ENCODE measurements at places on chromosomes 7 and 10.

DNA sequence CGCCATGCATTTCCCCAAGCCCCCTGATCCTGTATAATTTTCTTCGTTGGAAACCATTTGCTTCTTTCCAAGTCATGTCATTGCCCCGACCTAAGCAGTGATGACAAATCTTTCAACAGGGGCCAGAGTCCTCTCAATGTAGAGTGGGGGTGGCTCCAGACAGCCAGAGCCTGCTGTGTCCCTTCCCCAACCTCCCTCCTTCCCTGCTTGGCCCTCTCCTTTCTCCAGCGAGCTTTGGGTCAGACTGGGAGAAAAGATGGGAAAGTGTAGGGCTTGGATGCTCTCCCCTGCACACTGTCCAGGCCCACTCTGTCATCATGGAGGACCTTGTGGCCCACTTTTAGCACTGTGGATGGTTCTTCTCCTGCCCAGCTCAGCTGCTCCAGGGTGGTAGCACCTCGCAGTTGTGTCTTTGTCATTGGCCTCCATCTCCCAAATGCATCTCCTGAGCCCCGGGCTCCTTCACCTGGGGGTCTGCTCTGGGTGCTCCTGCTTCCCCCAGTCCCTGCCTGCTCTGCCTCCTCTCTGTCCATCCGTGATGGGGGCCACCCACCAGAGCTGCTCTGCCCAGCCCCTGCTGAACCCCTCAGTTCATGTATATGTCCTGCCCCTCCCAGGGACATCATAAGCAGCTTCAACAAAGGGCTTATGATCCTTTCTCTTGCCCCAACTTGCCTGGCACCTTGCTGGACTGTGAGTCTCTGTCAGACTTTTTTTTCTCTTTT, 37.5 kb downstream of the BTBD16 start:
- DNase-seq = no peak

GRCh38 chr10:45468079-45468478, 94.1 kb downstream of the ALOX5 start:
- no peak for DNase-seq

- DNase-seq = no peak
These were observed 6.8 kb downstream of the GTPBP4 start for GRCh38 chr10:994836-995558.

DNA sequence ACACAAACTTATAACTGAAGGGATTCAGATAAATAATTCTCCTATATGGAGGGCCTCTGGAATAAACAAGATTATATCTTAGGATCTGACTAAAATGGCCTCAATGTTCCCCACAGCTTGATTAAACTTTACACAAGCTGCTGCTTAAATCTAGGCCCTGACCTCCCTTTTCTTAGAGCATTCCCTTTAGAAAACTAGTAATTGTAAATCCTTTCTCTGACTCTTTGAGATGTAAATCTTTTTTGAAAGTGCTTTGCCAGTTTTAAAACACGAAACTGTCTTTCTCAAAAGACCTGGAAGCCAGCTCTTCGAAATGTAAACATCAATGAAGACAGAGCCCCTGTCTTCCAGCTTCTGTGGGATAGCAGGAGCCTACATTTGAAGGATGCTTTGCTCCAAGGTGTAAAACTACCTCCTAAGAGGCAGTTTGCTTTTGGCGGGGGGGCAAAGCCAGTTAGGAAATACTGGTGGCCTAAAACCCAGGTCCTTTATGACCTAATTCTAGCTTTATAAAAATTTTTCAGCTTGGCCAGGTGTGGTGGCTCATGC, 758.7 kb downstream of the CNTNAP2 start:
- DNase-seq = no peak

DNA sequence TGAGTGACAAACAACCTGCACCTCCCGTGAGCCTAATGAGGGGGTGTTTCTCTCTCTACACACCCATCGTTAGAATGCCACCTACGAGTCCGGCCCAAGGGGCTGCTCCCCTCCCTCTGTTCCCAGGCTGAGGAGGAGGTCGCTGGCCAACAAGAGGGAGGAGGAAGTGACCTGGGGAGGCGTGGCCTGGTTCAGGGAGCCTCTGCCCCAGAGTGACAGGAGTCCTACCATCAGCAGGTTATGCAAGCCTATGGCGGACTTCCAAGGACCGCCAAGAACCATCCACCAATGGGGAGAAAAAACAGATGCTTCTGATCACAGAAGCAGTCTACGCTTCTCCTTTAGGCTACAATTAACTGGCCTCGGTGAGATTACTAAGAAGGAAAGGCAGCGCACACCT, 12.3 kb upstream of the EGFR start:
- DNase-seq = no peak

GRCh38 chr10:121579656-121580055, 18.6 kb downstream of the FGFR2 start:
- DNase-seq = no peak

GRCh38 chr7:153444641-153445040, 607.6 kb upstream of the DPP6 start:
- no peak for DNase-seq
